ENCODE measurements at places on chromosomes 4 and X. TPM values are rescaled to one million over a fixed set of nuclear protein-coding genes. Genes with fewer than 3 reads are reported as not detected.

FANCB gene
- total RNA-seq = 7.9 TPM

GAGE1 gene
- total RNA-seq = not detected

GRCh38 chr4:111652986-111653385 is 492.3 kb upstream of the FAM241A start:
- H3K36me3 ChIP-seq = no peaks in the 10 kb centered on the region
- H3K4me3 ChIP-seq = no peak overlapping the region
- DNase-seq = no peak
- H3K4me1 ChIP-seq = no peaks in the 10 kb centered on the region
- no peak overlapping the region for H3K27ac ChIP-seq

SCML2 gene
- total RNA-seq = 2.7 TPM

DNA sequence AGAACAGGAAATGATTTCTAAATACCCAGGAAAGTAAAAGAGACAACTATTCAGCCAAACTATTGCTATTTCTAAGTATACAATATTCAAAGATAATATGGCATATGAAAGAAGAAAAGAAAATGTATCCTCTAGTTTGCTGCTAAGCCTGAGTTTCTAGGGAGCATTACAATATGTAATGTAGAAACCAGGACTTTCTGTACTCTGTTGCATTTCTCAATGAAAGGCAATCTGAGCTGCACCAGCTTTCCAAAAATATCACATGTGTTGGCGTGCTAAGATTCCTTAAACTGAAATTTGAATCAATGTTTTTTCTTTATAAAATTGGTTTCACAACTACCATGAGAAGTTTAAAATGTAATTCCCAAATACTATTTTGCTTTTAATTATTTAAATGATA is 129.6 kb downstream of the ANK2 start:
- no peaks in the 10 kb centered on the region for H3K27me3 ChIP-seq
- H3K4me3 ChIP-seq = no peak overlapping the region
- H3K36me3 ChIP-seq = no peaks in the 10 kb centered on the region
- H3K27ac ChIP-seq = no peak overlapping the region
- DNase-seq = no peak
- H3K4me1 ChIP-seq = no peaks in the 10 kb centered on the region

MAGEC1 gene
- total RNA-seq = not detected

Data from endothelial cell of umbilical vein (primary cell).